ENCODE measurements at places on chromosomes 1 and 21.

DNA sequence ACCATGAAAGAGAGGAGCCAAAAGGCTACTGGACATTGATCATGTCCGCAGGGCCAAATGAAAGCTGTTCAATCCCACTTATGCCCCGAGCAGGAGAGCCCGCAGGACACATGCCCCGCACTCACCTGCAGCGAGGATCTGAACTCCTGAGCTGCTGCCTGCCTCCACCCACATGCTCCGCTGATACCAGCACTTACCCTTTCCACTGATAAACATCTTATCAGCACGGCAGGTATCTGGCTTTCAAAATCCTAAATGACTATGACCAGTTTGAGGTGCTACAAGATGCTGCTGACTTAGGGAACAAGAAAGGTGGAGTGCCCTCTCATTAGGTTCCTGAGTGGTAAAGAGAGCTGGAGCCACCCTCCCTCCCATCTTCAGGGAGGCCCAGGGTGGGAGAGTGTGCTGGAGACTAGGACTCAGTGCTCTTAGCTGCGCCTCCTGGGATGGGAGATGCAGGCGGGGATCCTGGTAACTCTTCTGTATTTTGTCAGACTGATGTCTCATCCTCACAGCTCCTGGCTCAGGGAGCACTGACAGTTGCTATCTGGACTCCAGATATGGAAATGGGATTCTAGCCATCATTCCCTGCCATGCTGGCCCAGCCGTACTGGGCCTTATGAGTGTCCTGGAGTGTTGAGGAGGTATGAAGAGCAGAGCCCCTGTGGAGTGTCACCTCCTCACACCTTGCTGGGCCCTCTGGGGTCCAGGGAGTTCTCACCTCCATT is 86.4 kb upstream of the F3 start:
- DNase-seq = no peak

DNA sequence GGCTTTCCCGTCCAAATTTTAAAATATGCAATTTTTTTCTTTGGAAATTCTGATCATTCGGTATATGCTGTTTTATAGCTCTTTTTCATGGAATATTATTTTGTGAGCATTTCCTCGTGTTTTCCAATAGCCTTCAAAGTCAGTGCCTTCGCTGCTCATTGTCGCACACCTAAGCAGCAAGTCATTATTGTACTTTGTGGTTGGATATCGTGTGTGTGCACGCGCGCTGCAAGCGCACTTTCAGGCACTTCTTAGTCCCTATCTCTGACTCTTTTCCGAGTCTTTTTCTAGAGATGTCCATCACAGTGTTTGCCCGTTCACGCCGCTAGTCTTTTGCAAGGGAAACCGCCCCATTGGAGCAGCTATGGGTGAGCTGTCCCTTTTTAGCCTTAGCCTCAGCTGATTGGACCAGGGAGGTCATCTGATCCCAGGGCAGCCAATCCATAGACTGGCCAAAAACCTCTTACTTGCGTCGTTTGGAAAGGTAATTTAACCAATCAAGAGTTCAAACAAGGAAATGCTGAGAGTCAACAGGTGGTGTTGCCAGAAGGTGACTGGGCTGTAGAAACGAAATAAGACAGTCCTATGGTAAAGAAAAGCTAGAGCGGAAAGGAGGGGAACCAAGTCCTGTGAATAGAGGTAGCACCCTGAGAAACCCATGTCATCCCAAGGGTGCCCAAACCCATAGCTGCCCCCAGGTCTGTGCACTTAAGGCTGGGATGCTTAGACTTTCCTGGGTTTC is 710 bp upstream of the HYI start:
- DNase-seq = peak; percentile 96

DNA sequence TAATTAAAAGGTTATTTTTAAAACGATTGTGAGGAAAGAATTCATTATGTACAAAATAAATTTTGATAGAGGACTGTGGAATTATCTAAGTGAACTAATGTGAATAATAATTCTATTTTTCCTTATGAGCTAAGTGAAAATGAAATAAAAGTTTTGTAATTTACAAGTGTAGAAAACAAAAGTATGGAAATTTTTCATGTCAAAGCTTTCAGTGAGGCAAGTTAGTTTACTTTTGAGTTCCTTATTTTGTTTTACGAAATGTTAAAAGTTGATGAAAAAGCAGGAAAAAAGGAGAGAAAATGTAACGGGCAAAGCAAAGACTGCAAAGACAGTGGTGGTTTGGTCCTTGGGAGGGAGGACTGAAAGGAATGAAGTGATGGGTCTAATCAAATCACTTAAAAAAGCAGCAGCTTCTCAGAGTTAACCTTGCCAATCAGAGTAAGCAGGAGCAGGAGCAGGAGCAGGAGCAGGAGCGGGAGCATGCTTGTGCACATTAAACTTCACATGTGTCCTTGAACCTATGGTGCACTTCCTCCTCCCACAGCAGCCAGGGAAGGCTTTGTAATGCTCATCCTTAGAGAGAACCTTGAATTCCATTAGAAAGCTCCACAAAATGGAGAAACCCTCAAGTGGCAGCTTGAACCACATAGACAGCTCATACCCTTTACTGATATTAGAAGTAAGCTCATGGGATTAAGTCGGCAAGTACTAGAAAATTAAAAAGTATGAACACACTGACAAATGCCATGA is 133.4 kb downstream of the LHX4 start:
- DNase-seq = no peak

DNA sequence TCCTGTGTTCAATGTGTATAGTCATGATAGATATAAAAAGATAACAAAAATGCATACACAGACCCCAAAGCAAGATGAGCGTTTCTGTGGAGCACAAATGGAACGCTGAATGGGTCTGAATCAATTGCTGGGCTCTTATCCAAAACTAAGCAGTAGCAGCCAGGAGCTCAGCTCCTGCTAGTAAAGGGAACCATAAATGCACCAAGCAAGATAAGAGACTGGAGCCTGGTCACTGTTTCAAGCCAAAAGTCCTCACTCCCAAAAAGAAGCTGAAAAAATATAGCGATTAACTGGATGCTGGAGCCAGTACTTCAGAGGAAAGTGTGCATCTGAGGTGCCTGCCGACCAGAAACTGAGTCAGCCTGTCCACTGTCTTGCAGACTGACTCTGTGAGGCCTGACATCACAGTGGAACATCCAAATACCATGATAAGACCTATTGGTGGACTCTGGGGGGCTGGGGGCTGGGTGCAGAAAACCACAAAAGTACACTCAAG is 68.9 kb downstream of the LRRC8C start:
- no peak for DNase-seq

DNA sequence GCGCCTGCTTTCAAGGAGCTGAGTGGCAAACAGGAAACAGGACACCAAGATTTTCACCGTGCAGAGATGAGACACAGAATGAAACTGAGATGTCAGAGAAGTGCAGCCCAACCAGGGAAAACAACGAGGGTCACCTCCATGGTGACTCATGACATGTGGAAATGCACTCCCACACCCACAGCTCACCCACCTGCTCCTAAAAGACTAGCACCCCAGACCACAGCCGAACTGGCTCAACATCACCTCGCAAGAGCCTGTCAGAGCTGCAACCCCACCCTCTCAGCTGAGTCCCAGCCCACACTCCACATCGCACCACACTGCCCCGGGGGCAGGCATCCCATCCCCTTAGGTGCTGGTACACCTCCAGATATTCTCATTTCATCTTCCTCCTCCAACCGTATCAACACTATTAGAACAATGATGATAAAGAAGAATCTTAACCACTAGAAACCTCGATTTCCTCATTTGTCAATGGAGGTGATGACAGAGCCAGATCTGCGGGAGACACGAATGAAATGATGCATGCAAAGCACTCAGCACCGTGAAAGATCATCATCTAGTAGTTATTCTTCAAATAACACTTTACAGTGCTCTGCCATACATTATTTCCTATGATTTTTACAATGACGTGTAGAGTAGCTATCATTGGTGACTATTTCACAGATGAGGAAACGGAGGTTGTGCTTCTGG is 103.2 kb downstream of the DMRTB1 start:
- DNase-seq = no peak

GRCh38 chr1:165958306-165958705 is 130.9 kb downstream of the UCK2 start:
- no peak for DNase-seq

- peak; percentile 31 for DNase-seq
These were observed 193.5 kb upstream of the FMN2 start for GRCh38 chr1:239898062-239898730.

DNA sequence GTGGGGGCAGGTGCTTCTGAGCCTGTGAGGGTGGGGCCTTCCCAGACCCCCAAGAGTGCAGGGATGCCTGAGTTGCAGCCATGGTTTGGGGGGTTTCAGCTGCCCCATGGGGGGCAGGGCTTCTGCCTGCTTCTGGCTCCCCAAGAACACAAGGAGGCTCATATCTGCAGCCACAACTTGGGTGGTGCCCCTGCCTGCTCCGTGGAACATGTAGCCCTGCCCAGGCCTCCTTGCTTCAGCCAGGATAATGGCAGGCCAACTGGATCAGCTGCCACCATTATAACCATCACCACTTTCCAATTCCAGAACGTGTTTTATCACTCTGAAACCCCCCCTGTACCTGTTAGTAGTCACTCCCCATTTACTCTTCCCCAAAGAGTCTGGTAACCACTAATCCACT is 14.0 kb downstream of the ZBTB40 start:
- no peak for DNase-seq

DNA sequence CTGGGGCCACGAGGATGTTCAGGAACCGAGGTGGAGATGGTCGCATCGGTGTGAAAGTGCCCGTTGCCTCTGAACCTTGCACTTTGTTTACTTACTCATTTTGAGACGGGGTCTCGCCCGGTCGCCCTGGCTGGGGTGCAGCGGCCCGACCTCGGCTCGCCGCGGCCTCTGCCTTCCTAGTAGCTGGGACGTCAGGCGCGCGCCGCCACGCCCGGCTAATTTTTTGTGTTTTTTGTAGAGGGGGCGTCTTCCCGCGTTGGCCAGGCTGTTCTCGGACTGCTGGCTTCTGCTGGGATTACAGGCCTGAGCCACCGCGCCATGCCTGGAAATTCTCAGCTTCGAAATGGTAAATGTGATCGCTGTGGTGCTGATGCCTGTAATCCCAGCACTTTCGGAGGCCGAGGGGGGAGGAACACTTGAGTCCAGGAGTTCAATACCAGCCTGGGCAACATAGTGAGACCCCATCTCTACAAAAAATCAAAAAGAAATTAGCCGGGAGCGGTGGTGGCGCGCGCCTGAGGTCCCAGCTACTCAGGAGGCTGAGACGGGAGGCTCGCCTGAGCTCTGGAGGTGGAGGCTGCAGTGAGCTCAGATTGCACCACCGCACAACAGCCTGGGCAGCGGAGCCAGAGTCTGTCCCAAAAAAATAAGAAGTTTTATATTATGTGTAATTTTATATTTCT is 684 bp upstream of the MRPL20 start:
- DNase-seq = no peak

DNA sequence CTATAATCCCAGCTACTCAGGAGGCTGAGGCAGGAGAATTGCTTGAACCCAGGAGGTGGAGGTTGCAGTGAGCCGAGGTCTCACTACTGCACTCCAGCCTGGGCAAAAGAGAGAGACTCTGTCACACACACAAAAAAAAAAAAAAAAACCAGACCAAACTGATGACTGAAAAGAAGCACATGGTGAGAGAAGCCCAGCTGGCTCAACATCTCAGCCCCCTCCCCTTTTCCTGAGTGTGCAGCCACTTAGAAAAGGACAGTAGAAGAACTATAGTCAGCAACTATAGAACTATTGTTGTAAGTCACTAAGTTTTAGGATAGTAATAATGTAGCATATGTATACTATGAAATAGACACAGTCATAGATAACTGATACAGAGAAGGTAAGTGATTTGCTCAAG is 87.2 kb upstream of the RALGPS2 start:
- DNase-seq = no peak

DNA sequence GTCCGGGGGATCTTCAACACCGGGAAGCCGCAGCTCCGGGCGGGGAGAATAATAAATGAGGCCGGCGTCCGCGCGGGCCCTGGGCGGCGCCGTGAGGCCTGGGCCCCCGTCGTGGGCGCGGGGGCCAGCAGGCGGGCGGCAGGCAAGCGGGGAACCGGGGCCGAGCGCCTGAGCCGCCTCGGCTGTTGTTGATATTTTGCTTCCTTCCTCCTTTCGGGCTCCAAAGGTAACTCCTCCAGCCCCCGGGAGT is at the start of gene MEF2D:
MEF2D (minus strand) TSS at position 233 of the 250 bp plus-strand sequence. CDS start 17,483 bp downstream, outside the sequence.
- no peak for DNase-seq

- no peak for DNase-seq
These were observed 162.8 kb downstream of the PDE4B start for GRCh38 chr1:65955503-65955902.

GRCh38 chr21:36325373-36326010 is 5.5 kb downstream of the MORC3 start:
- no peak for DNase-seq

GRCh38 chr1:20476265-20477038 is 9.6 kb downstream of the CAMK2N1 start:
- no peak for DNase-seq

GRCh38 chr1:15337656-15338402 is 71.9 kb upstream of the EFHD2 start:
- DNase-seq = no peak

- no peak for DNase-seq
These were observed 112.6 kb upstream of the KCNJ15 start for GRCh38 chr21:38144193-38144592.

- no peak for DNase-seq
These were observed 476 bp downstream of the AXDND1 start for GRCh38 chr1:179366093-179366800.

- no peak for DNase-seq
These were observed 7.1 kb upstream of the SFT2D2 start for GRCh38 chr1:168218658-168219057.

DNA sequence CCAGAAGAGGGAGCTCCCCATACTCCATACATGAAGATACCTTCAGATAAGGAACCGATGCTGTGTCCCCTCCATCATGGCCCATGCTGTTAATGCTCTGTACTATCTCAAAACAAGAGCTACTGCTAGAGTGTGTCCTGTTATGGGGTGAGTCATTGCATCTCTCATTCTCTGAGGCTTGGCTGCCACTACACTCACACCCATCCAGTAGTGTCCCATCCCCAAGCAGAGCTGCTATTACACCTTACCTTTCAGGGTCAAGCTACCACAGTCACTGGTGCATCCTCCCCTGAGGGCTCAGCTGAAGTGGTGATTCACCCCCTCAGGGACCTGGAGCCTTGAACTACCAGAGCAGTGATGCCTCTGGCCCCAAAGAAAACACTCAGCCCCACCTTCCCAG is 198.5 kb downstream of the PLA2G4A start:
- DNase-seq = no peak

GRCh38 chr1:28359592-28360239 is 9.8 kb upstream of the PHACTR4 start:
- DNase-seq = peak; percentile 66

DNA sequence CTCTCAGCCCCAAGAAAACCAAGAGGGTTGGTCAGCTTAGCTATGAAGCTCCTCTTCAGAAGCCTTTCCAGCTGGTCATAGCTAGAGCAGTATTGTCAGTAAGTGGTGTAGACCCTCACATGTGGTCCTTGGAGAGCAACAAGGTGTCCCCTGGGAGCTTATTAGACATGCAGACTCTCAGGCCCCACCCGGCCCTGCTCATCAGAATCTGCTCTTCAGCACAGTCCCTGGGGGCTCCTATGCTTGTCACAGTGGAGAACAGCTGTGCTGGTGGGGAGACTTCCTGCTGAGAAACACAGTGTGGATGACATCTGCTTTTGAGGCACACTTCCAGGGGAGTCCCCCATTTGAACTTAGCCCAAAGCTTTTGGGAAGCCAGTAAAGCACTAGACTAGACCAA is 21.9 kb upstream of the NEK2 start:
- no peak for DNase-seq
